ENCODE measurements at places on chromosomes 13 and 19. TPM values are rescaled to one million over a fixed set of nuclear protein-coding genes. Genes with fewer than 3 reads are reported as not detected.

- DNase-seq, result no peak
These were observed 17.3 kb upstream of the CACNG8 start for GRCh38 chr19:53945441-53945840.

GRCh38 chr19:39816287-39817048, 17.5 kb downstream of the DYRK1B start:
- DNase-seq, result no peak

GRCh38 chr13:27980280-27980998, 8.1 kb downstream of the URAD start:
- DNase-seq, result no peak

DNA sequence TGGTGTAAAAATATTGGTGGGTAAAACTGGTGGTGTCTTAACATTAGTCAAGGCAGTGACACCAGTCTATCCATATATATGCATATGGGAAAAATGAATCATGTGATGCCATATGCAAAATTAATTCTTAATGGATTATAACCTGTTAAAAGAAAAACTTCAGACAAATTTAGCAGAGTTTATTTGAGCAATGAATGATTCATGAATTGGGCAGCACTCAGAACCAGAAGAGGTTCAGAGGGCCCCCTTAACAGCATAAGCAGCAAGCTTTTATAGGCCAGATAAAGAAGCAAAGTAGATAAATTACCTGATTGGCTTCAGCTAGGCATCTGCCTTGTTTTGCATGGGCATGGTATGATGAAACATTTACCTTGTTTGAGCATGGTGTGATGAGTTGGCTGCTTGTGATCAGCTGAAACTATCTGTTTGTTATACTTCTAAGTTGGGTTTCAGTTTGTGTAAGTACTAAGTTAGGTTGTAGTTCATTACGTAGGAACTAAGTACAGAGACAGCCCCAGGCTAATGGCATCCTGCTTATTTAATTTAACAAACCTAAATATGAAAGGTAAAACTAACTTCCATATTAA, 66.6 kb downstream of the DNAJC15 start:
- DNase-seq, result no peak

DNA sequence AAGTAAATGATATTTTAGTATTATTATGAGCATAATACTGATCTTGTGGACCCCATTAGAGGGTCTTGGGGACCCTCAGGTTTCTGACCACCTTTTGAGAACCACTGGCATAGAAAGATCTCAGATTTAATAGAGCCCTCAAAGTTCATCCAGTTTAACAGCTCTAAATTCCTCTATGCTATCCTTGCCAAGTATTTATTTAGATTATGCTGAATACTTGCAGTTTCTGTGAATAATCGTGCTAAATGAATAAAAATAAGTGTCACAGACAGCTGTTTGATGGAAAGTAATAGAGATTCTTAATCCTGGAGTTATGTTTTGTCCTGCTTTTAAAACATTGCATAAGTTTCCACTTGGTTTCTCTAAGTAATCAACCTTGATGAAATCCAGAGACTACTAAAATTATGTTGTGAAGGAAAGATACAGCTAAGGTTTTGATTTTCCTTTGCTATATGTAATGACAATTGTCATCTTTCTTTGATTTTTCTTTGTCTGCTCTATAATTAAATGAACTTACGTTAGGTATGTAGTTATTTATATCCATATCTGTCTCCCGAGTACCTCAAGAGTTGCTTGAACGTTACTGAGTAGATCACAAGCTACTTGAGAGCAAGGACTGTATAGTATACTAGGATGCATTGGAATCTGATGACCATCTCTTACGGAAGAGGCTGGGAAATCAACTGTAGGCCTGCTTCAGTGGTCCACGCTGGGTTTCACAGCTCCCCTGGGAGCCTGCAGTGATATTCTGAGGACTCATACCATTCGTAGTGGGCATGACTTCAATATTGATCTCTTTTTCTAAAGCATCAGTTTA, 5.7 kb downstream of the ABHD13 start:
- no peak for DNase-seq

- no peak for DNase-seq
These were observed 4.7 kb downstream of the CSNK1A1L start for GRCh38 chr13:37100731-37101130.

GRCh38 chr19:19292607-19293006, 19.5 kb upstream of the TM6SF2 start:
- no peak for DNase-seq

GRCh38 chr13:95197548-95197947, 103.7 kb downstream of the ABCC4 start:
- DNase-seq, result no peak

KCNC3 gene
- total RNA-seq, result 2.5 TPM

ZNF682 gene
- total RNA-seq, result 6.6 TPM

BRSK1 gene
- 1.9 TPM for total RNA-seq

ZNF615 gene
- total RNA-seq, result 12.2 TPM

KIR3DL1 gene
- total RNA-seq, result not detected
